Activated CD4-positive, alpha-beta T cell treated with anti-CD3 and anti-CD28 coated beads for 1 hour (primary cell): ENCODE measurements at places on chromosomes 12 and 14.
A peak's percentile ranks its signal among the peaks of the same experiment; 100 is the strongest.

- DNase-seq: no peak
These were observed 274.5 kb downstream of the GLT1D1 start for GRCh38 chr12:129127771-129128170.

GRCh38 chr14:78399316-78399889, 229.2 kb downstream of the NRXN3 start:
- no peak for DNase-seq

- no peak for DNase-seq
These were observed 18.1 kb upstream of the IGF1 start for GRCh38 chr12:102498471-102498870.

GRCh38 chr12:87196321-87196720, 832.9 kb downstream of the C12orf50 start:
- DNase-seq: no peak

- DNase-seq: no peak
These were observed 35.9 kb upstream of the EGLN3 start for GRCh38 chr14:33986804-33987203.

GRCh38 chr12:107384645-107385044, 291.3 kb upstream of the CRY1 start:
- no peak for DNase-seq

DNA sequence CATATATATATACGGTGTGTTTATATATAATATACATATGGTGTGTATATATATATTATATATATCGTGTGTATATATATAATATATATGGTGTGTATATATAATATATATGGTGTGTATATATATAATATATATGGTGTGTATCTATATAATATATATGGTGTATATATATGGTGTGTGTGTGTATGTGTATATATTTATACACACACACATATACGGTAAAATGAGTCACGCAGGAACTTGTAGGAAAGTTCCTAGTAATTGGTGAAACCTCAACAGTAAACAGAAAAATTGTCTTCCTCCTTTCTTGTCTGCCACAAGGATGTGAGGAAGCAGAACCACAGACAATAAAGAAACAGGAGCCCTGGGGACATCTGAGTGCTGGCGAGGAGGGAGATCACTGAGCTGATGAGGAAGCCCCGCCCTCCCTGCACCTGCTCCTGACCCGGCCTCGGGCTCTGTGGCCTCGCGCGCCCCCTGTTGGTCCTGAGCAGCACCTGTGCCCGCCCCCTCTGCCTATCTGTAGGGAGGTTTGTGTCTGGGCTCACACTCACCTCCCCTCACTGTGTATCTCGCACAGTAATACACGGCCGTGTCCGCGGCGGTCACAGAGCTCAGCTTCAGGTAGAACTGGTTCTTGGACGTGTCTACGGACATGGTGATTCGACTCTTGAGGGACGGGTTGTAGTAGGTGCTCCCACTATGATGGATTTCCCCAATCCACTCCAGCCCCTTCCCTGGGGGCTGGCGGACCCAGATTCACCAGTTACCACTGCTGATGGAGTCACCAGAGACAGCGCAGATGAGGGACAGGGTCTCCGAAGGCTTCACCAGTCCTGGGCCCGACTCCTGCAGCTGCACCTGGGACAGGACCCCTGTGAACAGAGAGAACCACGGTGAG, 1079.4 kb downstream of the TMEM121 start:
- peak; percentile 67 for DNase-seq

DNA sequence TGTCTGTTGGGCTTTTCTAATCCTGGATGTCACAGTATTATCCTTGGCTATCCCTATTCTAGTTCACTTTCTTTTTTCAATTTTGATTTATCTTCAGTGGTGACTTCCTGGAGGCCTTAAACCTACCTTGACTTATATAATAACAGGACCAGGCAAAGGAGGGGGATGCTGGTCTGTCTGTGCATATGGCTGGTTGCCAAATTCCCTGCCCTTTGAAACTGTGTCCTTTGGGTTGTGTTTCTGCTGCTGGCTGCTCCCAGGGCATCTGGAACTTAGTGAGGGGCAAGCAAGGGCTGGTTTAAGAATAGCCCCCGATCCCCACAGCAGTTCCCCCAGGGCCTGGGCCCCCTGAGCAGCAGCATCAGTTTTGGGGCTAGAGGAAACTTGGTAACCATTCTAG, 96.0 kb upstream of the MAX start:
- no peak for DNase-seq

DNA sequence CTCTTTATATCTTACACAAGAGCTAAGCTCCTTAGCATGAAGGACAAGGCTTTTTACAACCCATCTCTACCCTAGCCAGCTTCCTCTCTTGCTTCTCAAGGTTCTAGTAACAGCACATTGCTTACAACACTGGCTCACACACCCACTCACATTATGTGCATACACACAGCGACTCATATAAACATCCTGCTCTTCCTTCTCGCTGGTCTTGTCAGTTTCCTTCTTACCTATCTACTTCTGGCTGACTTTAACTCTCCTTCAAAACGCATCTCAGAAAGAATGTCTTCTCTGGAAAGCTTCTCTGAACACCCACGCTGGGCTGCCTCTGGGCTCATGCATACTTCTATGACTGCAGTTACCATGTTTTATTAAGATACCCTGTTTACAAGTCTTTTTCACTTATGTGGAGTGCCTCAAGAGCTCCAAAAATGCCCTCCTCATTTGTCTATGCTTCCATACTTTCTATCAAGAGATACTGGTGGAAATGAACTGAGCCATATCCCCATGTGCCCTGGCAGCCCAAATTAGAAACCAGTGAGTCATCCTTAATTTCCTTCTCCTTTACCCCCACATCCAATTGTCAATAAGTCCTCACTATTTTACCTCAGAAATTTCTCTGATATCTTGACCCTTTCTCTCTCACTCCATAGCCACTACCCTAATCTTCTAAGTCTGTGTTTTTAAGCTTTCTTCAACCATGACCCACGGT, 126.9 kb upstream of the KRAS start:
- DNase-seq: no peak

- DNase-seq: no peak
These were observed 33.9 kb upstream of the LTBP2 start for GRCh38 chr14:74645756-74646470.

- DNase-seq: no peak
These were observed 223.1 kb downstream of the ANO6 start for GRCh38 chr12:45439039-45439438.

DNA sequence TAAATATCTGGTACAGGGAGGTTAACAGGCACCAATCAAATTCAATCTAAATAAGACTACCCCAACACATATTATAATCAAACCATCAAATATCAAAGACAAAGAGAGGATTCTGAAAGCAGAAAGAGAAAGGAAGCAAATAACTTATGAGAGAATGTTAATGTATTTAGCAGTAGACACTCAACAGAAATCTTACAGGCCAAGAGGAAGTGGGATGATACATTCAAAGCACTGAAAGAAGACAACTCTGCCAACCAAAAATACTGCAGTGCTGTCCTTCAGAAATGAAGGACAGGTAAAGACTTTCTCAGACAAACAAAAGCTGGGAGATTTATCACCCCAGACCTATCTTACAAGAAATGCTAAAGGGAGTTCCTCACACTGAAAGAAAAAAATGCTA, 95.9 kb upstream of the PTHLH start:
- DNase-seq: no peak

DNA sequence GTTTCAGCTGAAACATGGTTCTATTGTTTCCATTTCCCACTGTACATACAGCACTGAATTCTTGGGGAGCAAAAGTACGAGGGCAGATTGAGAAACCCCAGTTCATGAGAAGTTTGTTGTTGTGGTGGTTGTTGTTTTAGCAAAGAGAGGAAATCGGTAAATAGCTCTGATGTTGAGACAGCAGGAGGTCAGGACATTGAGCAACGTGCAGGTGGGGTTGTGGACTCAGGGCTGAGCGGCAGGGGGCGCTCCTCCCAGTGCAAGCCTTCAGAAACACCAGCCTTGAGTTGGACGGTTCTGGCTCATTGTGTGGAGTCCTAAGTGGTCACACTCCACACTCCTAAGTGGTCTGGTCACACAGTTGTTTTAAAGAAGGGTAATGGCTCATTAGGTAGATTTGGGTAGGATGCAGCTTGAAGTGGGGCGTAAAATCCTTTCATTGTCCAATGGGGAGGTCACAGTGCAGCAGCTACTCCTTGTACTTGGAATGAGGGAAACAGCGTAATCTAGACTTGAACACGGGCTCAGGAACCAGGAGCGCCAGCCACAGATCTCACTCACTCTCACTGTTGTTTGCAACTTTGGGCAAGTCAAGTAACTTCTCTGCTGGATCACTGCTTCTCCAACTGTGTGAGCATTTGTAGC, 14.5 kb upstream of the PWP1 start:
- no peak for DNase-seq

GRCh38 chr14:73775339-73776193, 61.4 kb upstream of the PNMA1 start:
- no peak for DNase-seq

- DNase-seq: no peak
These were observed 243.8 kb upstream of the BTG1 start for GRCh38 chr12:92389466-92389865.

DNA sequence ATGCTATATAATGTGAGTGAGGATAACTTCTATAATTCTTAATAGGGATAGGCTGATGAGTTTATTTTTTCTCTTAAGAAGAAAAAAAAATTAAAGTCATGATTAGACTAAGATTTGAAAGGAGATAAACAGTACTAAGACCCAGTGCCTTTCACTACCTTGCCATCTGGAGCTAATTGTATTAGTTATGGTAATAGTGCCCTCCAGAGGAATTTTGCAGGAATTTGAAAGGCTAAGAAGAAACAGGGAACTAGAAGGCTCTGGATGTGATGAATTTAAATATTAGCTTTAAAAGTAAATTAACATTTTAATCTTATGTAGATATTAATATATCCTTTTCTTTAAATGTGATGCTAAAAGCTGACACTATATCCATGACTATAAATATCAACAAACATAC, 36.6 kb upstream of the PIK3C2G start:
- DNase-seq: no peak

GRCh38 chr14:105492971-105493871, 2.2 kb downstream of the TEDC1 start:
- DNase-seq: no peak

DNA sequence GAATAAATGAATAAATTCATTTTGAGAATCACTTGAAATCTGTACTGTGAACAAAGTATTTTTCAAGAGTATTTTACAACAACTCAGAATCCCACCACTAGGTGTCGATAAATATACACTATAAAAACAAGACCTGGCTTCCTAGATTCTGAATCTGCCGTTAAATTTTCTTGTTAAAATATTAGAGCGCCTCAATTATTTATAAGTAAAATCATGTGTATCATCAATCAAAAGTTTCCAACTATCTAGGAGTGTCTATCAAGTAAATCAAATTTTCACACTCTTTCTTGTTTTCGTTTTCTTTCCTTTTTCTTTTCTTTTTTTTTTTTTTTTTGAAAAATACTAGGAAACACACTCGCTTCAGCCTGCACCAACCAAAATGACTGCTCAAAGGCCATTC, 179.2 kb upstream of the DCN start:
- DNase-seq: no peak

DNA sequence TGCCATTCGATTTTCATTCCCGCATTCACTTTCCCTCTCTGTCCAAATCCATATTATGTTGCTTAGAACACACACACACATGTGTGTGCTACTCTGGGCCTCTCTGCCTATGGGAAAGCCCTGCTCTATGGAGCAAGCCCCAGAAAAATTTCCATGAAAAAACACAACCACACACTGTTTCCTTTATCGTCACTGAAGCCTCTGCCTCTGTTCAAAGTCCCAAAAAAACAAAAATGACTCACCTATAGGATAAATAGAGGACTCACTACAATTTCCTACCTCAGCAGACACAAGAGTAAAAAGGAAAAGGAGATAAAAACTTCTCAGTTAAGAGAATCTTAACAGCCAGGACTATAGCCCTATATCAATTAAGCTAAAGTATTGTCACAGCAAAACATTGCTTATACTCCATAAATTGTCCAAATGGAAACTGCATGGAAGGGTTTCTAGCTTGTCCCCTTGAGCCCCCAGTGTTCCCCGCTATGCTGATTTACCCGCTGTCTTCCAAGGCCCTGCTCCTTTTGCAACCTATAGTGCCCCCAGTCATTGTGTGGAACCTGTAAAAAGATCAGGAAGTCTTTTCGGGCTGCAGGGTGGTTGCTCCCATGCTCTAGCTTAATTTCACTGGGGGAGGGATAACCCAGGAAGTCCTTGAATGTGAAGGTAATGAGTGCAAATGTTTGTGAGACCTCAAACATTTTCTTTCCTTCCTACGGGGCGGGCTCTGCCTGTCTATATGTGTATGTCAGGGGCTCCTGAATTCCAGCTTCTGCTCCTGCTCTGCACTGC, 11.1 kb upstream of the PIP4K2C start:
- no peak for DNase-seq

- DNase-seq: no peak
These were observed 98.2 kb upstream of the GSC start for GRCh38 chr14:94867946-94868771.

DNA sequence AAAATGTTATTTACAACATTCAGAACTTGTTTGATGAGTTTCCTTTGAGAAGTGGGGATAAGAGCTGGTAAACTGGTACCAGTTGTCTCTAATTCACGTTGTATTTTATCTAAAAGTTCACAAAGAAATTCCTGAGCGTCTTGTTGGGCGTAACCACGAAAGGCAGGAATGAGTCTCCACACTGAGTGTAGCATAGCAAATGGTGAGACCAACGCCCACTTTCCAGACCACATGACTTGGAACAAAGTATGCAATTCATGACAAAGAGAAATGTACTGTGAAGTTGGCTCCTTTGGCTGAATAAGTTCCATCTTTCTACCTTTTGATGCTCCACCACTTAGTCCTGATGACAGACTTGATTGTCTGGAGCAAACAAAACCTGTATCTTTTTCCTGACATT, 18.4 kb downstream of the USP44 start:
- DNase-seq: no peak

DNA sequence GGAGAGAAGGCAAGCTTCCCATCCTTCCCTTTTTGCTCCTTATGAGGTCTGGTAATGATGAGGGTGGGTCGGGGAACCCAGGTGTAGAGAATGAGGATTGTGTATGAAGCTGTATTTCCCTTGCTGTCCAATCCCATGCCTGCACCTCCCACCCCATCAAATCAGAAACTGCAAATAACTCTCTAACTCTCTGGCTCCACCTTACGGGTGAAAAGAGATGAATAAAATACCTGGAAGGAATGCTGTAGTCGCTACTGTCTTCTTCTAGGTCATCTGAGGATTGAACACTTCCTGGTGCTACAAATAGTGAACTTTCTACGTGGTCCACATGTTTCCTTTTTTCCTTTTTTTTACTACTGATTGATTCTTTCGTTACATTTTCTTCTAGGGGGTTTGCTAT, 38.9 kb upstream of the DICER1 start:
- no peak for DNase-seq

DNA sequence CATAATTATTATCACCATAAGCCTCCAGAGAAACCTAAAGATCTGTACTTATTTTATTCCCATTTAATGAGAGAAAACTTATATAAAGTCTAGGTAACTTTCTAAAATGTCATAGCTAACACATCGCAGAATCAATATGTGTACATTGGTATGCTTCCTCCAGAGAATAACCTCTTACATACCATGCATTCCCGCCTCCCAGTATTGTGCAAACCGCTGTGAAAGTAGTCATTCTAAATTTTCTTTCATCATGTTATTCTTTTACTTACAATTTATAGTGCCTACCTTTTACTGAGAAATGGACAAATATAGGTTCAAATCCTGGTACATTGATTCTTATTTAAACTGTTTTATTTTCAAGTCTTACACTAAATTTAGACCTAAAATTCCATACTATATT, 463.4 kb downstream of the LRFN5 start:
- DNase-seq: no peak
